Stimulated activated CD4-positive, alpha-beta T cell treated with anti-CD3 and anti-CD28 coated beads, Interleukin-12 subunit alpha, Interleukin-12 subunit beta, amount 100 ng/mL, for 4 hours (primary cell): ENCODE measurements at places on chromosomes 12 and 14.

DNA sequence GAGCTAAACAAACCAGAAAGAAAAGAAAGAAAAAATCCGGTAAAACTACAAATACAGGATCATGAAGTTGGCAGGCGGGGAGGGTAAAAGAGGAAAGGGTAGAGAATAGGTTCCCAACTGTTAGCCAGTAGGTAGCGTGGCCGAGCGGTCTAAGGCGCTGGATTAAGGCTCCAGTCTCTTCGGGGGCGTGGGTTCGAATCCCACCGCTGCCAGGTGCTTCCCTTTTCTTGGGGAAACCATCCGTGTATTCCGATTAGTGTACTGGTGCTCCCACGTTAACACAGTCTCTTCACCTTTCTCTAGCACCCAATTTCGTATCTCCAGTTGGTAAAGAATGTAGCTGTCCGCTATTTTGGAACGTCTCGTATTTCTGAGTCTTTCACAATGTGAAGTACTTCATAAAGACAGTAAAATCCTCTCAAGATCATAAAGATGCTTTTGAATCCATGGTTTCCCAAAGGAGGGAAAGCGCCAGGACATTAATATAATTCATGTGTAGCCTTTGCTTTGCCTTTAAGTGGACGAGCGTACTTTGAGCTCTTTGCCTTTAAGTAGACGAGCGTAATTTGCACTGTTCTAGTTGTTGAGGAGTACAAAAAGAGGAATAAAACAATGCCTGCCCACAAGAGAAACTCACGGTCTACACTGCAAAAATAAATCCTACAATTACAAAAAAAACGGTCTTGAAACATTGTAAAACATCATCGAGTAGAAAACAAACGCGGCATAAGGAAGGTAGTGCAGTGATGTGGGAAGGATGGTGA is 19.0 kb upstream of the RNASE12 start:
- DNase-seq: peak; percentile 76

DNA sequence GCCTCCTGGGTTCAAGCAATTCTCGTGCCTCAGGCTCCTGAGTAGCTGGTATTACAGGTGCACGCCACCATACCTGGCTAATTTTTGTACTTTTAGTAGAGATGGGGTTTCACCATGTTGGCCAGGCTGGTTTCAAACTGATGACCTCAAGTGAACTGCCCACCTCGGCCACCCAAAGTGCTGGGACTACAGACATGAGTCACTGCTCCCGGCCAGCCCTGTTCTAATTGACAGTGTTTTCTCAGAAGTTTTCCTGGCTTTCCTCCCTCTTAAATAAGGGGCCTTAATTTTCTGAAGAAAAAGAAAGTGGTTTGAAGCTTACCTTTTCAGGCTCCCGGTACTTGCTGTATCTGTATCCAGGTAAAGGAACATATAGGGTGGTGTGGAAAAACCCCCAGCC is 1.7 kb downstream of the HAL start:
- DNase-seq: no peak

- DNase-seq: no peak
These were observed 776.0 kb downstream of the C12orf50 start for GRCh38 chr12:87253157-87253556.

GRCh38 chr14:97177016-97177415 is 379.8 kb downstream of the VRK1 start:
- no peak for DNase-seq

DNA sequence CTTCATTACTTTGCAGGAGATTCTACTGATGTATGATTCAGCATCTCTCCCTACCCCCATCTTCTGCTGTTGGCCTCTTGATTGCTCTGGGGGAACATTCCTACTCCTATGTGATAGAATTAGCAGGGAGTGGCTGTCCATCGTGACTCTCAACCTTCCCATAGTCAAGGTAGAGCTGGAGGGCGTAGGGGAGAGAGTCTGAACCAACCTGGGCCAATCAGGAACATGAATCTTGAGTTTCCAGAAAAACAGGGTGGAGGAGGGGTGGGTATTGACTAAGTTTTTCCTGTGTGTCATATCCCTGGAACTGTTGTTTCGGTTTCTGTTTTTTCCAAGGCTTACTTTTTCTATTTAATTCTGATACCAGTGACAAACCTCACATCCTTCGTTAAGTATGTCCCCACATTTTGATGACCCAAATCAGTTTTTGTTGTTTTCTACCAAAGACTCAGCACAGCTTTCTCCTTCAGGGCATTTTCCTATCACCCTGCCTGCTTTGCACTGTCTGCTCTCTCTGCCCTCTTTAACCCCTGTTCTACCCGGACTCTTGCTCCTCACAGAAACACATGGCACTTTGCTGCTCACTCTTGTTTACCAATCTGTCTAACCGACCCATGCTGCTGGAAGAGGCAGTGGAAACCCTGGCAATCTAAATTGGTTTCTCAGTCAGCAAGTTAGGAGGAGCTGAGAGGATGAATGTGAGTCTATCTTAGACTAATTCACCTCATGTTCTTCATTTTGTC is 1428.3 kb downstream of the AACS start:
- no peak for DNase-seq

DNA sequence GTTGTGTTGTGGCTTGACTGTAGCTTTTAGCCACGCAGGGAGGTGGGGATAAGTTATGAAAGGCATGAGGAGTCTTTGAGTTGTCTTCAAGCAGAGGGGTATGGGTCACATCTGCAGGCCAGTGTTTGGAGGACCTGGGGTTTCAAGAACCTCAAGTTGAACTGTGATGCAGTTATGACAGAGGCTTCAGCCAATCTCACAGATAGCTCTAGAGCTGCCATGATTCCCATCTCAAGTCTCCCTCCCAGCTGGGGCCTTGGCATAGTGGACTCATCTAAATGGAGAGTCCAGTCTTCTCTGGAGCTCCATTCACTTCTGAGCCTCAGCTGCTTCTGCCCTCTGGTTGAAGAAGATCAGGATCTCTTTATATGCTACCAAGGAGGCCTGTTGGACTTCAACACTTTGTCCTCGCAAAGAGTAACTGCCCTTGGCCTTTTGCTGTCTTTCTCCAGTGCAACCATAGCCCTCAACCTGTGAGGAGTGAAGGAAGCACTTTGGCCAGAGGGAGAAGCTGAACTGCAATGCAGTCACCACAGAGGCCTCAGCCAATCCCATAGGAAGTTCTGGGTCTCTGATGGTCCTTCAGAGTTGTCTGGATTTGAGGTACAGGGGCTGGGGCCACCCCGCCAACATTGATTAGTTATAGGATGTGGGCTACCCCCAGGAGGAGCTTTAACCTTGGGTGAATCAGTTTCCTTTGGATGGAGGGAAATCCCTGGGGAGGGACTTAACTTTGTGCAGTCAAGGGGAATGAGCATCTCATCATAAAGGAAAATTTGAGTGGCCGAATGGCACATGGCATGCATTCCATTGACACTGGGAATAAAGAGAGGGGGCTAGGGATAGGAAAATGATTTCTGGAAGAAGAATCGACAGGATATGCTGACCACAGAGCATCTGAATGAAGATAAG is 230.5 kb downstream of the PCNX1 start:
- DNase-seq: no peak

DNA sequence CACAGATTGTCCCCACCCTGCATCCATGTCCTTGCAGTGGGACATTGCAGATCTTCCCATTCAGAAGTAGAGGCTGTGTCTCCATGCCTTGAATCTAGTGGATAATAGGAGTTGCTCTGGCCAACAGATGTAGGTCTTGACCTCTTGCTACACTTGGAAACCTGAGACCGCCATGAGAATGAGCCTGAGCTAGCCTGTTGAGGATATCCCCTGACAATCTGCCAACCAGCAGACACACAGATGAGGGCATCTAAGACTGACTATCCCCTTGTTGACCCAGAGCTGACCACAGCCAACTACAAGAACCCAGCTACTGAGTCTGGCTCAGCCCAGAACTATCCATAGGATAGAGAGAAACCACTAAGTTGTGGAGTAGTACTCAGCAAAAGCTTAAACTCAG is 161.1 kb upstream of the NOS1 start:
- no peak for DNase-seq

DNA sequence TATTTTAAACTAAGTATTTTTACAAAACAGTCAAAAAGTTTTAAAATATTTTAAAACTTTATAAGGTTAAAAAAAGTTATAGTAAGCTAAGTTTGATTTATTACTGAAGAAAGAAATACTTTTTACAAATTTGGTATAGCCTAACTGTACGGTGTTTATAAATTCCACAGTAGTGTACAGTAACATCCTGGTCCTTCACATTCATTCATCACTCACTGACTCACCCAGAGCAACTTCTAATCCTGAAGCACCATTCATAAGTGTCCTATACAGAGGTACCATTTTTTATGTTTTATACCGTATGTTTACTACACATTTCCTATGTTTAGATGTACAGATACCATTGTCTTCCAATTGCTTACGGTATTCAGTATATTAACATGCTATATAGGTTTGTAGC is 170.0 kb downstream of the KLHL28 start:
- no peak for DNase-seq

DNA sequence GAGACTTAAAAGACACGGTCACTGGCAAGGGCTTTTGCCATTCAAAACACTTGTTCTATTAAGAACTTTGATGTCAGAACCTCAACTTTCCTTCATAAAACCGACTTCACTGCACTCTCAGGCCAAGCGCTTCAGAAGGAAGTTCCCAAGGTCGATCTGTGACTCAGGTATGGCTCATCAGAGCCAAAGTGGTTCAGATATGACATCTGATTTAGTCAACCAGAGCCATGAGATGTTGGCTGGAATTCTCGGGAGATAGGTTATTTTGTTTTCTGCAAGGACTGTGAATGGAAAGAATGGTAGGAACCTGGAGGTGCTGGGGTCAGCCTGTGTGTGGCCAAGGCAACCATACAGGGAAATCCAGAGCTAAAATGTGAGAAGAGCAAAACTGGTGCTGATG is 445.6 kb downstream of the GLT1D1 start:
- DNase-seq: no peak

DNA sequence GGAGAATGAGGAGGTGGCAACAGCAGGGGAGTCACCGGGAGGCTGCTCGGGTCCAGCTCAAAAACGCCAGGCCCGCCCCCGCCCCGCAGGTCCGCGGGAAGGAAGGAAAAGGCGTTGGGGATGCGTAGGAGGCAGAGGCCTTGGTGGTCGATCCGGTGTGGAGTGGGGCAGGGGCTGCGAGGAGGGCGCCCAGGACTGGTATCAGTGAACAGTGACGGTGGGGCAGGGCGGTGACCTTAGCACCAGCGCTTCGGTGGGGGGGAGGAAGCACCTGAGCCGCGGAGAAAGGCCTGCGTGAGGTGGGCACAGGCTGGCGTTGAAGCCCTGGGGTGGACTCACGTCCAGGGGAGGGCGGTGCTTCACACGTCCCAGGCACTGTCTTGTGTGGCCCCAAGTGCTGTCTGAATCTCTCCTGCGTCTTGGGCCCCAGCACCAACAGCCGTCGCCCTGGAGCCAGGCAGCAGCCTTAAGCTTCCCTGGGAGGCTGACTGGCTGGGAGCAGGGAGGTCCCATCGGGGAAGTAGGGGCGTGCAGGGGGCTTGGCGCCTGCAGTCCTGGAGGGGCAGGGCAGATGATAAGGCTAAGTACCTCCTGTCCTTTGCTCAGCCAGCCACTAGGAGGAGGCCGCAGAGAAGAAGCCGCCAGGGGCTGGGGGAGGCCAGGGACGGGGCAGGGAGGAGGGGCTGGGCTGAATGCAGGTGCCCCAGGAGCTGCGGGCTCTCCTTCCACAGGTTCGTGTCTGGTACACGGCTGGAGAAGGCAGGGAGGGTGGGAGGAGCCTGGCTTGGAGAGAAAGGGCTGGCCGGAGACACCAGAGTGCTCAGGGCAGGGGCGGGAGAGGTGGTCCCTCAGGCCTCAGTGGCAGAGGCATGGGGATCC is 26.5 kb downstream of the ZBTB42 start:
- DNase-seq: peak; percentile 37

DNA sequence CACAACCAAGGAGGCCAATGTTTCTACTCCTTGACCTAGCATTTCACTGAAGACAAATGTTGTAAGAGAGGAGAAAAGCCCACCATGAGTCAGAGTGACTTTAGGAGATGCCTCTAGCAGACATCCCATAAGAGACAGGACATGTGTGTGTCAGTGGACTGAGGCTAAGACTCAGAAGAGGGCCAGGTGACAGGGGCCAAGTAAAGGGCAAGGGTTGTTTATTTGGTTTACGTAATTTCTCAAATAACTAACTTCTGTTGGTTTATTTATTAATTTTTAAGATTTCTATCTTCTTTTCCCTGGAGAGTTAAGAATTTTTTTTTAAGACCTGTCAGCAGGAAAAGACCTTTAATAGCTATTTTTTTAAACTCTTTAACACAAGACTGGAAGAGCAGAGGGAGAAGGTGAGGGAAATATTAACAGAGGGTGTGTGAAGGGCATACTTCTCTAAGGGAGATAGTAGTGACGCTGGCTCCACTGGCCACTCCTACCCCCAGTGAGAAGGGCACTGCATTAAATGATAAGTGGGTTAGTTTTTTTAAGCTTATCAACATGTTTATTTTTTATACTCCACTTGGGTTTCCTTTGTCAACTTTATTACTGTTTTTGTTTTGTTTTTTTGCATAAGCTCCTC is 3.4 kb downstream of the PNP start:
- DNase-seq: no peak

GRCh38 chr14:75543786-75544185 is 21.5 kb downstream of the BATF start:
- no peak for DNase-seq

DNA sequence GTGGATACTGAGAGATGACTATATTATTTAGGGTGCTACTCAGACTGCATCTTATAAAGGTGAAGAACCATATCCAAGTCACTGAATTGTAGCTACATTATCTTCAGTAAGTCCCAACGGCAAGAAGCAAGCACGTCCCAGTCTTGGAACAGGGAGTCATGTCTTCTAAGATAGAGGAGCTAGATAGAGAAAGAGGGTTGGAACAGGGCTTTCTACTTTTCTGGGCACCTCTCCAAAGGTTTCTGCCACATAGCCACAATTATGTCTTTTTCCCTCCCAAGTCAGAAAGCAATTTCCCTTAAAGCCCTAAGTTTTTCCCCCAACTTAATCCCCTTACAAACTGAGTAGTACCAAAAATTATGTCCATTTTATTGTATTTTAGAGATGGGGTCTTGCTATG is 22.4 kb downstream of the MAPK1IP1L start:
- DNase-seq: no peak

DNA sequence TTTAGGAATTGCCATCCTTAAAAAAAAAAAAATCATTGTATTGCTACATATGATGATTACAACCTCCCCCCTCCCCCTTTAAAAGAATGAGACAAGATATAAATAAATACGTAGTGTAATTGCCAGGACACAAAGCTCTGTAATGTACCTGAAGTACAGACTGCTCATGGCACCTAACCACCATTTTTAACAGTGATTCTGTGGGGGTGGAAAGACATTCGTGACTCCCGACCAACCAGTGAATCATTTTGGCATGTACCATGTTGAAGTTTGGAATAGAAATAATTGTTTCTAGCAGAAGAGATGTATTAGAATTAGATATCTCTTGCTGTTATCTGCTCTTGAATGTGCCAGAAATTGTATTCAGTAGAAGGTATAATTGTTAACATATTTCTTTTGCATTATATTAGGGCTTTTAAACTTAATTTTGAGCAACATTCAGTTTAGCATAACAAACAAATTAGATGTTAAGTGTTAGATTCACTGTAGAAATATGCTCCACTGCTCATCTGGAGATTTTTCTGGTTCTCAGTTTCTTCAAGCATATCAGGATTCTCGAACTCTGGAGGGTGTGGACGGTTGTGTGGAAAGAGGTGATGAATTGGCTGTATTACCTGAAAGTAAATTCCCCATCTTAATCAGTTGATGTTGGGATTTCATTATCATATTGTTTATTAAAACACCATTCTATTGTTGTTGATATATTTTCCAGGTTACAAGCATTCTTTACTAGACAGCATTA is 31.1 kb downstream of the FRS2 start:
- DNase-seq: no peak
